ENCODE measurements at places on chromosomes 3 and 15. TPM values are rescaled to one million over a fixed set of nuclear protein-coding genes. Genes with fewer than 3 reads are reported as not detected.

BOC gene
- total RNA-seq = 33.4 TPM

EPHB3 gene
- total RNA-seq = 2.8 TPM

MB21D2 gene
- 6.4 TPM for total RNA-seq

TF gene
- total RNA-seq = 2.2 TPM

ARIH2 gene
- 162 TPM for total RNA-seq

FAIM gene
- 11.1 TPM for total RNA-seq

ANKRD63 gene
- not detected for total RNA-seq

CLN6 gene
- total RNA-seq = 18.5 TPM

CYP11A1 gene
- total RNA-seq = not detected

ARHGEF26 gene
- 88.0 TPM for total RNA-seq

RTP3 gene
- not detected for total RNA-seq

DNA sequence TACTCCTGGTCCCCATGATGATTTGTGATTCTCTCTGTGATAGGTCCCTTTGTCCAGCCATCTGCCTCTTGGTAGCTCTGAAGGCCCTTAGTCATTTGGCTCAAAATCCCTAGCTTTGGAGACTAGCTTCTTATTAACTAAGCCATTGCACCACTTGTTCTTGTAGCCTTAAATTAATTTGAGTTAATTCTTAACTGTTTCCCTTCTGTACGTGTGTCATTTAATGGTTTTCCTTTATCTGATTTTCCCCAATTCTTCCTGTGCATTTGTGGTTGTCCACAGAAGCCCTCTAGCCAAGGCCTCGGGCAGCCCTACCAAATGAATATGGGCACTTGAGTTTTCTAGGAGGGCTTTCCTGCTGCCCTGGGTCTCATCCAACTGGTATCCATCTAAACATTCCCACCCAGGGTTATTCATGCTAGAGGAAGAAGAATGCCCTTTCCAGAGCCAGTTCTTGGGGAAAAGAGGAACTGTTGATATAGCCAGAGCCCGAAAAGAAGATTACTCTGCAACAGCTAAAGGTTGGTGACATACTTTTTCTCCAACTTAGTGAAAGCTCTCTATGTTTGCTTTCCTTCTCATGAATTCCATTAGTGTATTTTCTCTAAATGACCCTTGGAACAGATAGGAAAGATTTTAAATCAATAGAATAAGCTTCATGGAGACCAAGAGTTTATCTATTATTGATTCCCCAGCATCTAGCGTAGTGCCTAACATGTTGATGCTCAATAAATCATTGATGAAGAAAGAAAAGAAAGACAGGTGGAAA lies 44.2 kb upstream of the ZBTB38 start:
- H3K27ac ChIP-seq = no peak overlapping the region
- H3K36me3 ChIP-seq = no peaks in the 10 kb centered on the region
- DNase-seq = no peak
- no peaks in the 10 kb centered on the region for H3K4me1 ChIP-seq

GRCh38 chr15:64343841-64344240 lies 12.1 kb downstream of the CSNK1G1 start:
- H3K27me3 ChIP-seq = no peaks in the 10 kb centered on the region
- no peak overlapping the region for H3K4me3 ChIP-seq
- DNase-seq = no peak
- peaks cover 7% of the 10 kb centered on the region for H3K36me3 ChIP-seq
- H3K4me1 ChIP-seq = no peaks in the 10 kb centered on the region
- no peak overlapping the region for H3K27ac ChIP-seq

- no peak overlapping the region for H3K4me3 ChIP-seq
- H3K4me1 ChIP-seq = no peaks in the 10 kb centered on the region
- H3K27me3 ChIP-seq = no peaks in the 10 kb centered on the region
- no peak for DNase-seq
- H3K27ac ChIP-seq = no peak overlapping the region
- H3K36me3 ChIP-seq = peaks cover 68% of the 10 kb centered on the region
Measured at GRCh38 chr15:40006646-40007045, 32.3 kb downstream of the SRP14 start.

GRCh38 chr15:87871258-87871681 lies 385.3 kb downstream of the NTRK3 start:
- peaks cover 5% of the 10 kb centered on the region for H3K36me3 ChIP-seq
- H3K4me1 ChIP-seq = peaks cover 19% of the 10 kb centered on the region
- no peak overlapping the region for H3K4me3 ChIP-seq

GRCh38 chr3:171284308-171285075 lies 175.7 kb downstream of the TNIK start:
- peaks cover 21% of the 10 kb centered on the region for H3K4me1 ChIP-seq
- H3K4me3 ChIP-seq = peak overlapping the region; percentile 8
- no peaks in the 10 kb centered on the region for H3K36me3 ChIP-seq
- peak overlapping the region; percentile 82 for H3K27ac ChIP-seq

- H3K27ac ChIP-seq = no peak overlapping the region
- H3K4me1 ChIP-seq = no peaks in the 10 kb centered on the region
- no peak overlapping the region for H3K4me3 ChIP-seq
- no peak for DNase-seq
Measured at GRCh38 chr3:15051531-15051930, 13.6 kb downstream of the MRPS25 start.

- no peak for DNase-seq
- no peak overlapping the region for H3K27ac ChIP-seq
- peaks cover 24% of the 10 kb centered on the region for H3K4me1 ChIP-seq
- no peaks in the 10 kb centered on the region for H3K36me3 ChIP-seq
Measured at GRCh38 chr3:108524537-108524936, 14.1 kb upstream of the MYH15 start.

- no peaks in the 10 kb centered on the region for H3K27me3 ChIP-seq
- no peaks in the 10 kb centered on the region for H3K36me3 ChIP-seq
- H3K27ac ChIP-seq = no peak overlapping the region
- DNase-seq = no peak
- H3K4me3 ChIP-seq = no peak overlapping the region
- no peaks in the 10 kb centered on the region for H3K4me1 ChIP-seq
Measured at GRCh38 chr3:88767746-88768145, 339.7 kb upstream of the EPHA3 start.

DNA sequence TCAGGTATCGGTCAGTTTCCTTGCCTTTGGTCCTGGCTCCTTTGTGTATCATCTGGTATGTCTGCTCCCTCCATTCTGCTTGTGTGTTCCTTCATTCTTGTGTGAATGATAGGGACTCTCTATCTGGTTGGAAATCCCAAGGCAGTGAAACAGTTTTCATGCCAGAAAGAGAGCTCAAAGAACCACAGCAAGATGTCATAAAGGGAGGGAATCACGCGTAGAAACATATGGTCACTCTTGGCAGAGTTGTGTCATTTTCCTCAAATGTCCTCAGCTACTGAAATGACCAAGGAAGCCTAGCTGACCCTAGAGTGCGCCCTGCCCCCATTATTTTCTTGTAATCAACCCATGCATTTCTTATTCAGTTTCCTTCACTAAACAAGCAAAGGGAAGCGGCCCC lies 48.0 kb downstream of the RASGRP1 start:
- no peak overlapping the region for H3K27ac ChIP-seq
- H3K36me3 ChIP-seq = no peaks in the 10 kb centered on the region
- no peaks in the 10 kb centered on the region for H3K27me3 ChIP-seq

GRCh38 chr3:25503898-25504301 lies 75.8 kb downstream of the RARB start:
- H3K36me3 ChIP-seq = no peaks in the 10 kb centered on the region
- DNase-seq = no peak
- H3K4me1 ChIP-seq = peaks cover 10% of the 10 kb centered on the region
- H3K27me3 ChIP-seq = no peaks in the 10 kb centered on the region
- H3K27ac ChIP-seq = no peak overlapping the region

DNA sequence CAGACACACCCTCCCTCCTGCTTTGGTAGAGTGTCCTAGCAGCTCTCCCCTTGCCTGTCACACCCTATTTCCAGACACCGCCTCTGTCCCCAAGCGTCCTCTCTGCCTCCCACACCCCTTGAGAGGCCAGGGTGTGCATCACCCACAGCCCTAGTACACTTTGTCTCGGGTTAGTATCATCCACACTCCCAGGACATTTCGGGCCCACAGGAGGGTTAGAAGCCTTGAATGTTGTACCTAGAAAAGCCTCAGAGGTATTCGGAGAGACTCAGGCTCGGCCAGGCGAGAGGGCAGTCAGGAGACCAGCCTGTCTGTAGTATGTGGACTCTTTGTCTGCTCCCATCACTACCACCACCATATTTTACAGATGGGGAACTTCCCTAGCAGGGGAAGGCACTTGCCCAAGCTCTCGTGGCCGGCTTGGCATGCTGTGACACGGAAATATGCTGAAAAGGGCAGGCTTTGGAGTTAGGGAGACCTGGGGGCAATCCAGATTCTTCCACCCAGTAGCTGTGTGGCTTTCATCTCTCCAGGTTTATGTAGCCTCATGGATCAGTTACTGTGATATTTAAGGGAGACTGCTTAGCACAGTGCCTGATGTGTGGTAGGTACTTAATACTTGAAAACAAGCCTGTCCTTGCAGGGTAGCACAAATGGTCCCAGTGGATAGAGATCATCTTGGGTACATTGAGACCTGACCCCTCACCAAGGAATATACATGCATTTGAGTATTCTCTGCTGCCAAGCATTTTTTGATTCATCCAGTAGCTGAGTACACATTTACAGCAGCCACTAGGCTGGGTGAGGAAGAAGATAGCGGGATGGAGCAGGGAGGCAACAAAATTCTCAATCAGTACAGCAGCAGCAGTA lies 1.4 kb downstream of the TMEM43 start:
- peaks cover 19% of the 10 kb centered on the region for H3K4me1 ChIP-seq
- no peaks in the 10 kb centered on the region for H3K27me3 ChIP-seq
- H3K36me3 ChIP-seq = peaks cover 24% of the 10 kb centered on the region
- no peak for DNase-seq

DNA sequence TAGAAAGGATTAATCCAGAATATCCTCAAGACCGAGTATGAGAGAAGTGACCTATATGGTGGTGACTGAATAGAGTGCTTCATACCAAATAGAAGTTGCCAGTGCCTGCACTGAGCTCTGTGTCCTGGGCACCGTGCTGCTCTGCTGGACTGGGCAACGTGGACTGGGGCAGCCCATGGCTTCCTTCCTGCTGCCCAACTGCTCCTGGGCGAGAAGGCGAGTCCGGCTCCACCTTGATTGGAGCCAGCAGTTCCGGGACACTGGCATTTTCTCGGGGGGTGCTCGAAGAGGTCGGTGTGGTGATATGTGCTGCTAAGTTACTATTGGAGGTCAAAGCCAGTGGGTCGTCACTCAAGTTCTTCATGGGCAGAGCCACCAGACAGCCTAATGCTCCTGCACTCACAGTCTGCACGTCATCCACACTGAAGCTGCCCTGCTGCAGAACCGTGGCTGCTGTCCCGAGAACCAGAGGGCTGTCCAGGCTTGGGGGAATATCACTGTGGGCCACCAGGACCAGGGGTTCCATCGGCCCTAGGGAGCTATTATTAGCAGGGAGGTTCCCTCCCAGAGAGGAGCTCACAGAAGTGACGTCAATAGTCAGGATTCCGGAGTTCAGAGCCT lies 14.1 kb downstream of the ZXDC start:
- H3K27ac ChIP-seq = no peak overlapping the region
- H3K4me1 ChIP-seq = no peaks in the 10 kb centered on the region
- no peak overlapping the region for H3K4me3 ChIP-seq
- peaks cover 82% of the 10 kb centered on the region for H3K36me3 ChIP-seq
- DNase-seq = no peak

DNA sequence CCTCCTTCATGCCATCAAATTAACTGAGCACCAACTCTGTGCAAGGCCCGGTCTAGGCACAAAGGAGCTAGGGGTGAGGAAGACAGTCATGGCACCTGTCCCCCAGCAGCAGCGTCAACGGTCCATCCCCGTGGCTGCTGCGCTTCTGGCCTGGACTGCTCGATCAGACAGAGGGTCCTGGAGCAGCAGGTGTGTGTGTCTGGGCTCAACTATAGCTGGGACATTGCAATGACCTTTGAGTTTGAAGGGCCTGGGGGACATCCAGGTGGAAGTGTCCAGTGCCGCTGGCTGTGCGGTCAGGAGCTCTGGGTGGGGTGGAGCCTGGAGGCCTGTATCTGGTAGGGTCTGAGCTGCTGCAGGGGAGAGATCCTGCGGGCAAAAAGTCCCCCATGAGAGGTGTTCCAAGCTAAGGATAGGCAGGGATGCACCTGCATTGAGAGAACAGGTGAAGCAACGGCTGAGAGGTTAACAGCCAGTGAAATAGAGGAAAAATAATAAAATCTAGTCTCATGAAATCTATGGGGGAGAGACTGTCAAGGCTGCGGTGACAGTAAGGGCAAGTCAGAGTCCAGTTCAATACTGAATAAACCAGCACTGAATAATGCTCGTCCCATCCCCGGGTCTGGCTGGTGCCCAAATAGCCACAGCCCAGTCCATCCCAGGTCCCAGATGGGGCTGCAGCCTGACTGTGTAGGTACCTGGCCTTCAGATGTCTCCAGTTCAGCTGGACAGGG lies 25.4 kb upstream of the SLC41A3 start:
- H3K36me3 ChIP-seq = peaks cover 19% of the 10 kb centered on the region
- no peaks in the 10 kb centered on the region for H3K27me3 ChIP-seq

DNA sequence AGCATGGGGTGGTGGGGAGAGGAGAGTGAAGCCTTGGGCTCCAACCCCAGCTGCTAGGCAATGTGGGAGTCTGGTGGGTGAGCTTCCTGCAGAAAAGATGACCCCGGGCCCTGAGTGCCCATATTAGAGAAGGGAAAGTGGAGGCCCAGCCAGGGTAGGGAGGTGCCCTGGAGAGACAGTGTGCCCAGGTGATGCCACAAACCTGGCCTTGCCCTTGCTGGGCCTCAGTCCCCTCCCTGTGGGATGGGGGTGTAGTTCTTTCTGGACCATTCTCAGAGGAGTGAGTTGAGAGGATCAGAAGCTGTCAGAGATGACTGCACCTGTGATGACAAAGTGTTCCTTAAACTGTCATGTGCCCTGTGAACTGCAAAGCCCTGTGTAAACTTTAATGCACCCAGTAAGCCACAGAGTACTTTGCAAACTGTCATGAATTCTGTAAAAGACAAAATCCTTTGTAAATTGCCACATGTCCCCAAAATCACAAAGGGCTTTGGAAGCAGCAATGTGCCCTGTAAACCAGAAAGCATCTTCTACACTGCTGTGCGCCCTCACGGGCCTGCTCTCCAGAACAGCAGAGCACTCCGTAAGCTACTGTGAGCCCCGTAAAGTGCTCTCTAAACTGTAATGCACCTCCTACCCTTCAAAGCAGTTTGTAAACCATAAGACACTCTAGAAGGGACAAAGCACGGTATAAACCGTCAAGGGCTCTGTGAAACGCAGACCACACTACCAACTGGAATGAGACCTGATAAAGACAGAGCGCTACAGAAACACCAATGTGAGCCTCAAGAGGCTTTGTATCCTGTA lies 51.3 kb upstream of the FGD5 start:
- H3K4me3 ChIP-seq = no peak overlapping the region
- H3K4me1 ChIP-seq = no peaks in the 10 kb centered on the region
- DNase-seq = no peak
- H3K36me3 ChIP-seq = no peaks in the 10 kb centered on the region
- H3K27me3 ChIP-seq = no peaks in the 10 kb centered on the region
